T-cell (primary cell): ENCODE measurements at places on chromosomes 7 and 10. TPM values are rescaled to one million over a fixed set of nuclear protein-coding genes. Genes with fewer than 3 reads are reported as not detected.

The MYH16 gene
- total RNA-seq: not detected

- no peak for DNase-seq
Observed at GRCh38 chr10:97138174-97138573, 47.6 kb downstream of the SLIT1 start.

- no peak for DNase-seq
Observed at GRCh38 chr7:101319401-101319800, 2.2 kb downstream of the IFT22 start.

GRCh38 chr7:104961821-104962220 lies 52.2 kb upstream of the KMT2E start:
- DNase-seq: no peak

The KBTBD2 gene
- 55.2 TPM for total RNA-seq

The GPC2 gene
- total RNA-seq: 26.3 TPM

- no peak for DNase-seq
Observed at GRCh38 chr7:98289333-98289875, 7.9 kb downstream of the BRI3 start.

DNA sequence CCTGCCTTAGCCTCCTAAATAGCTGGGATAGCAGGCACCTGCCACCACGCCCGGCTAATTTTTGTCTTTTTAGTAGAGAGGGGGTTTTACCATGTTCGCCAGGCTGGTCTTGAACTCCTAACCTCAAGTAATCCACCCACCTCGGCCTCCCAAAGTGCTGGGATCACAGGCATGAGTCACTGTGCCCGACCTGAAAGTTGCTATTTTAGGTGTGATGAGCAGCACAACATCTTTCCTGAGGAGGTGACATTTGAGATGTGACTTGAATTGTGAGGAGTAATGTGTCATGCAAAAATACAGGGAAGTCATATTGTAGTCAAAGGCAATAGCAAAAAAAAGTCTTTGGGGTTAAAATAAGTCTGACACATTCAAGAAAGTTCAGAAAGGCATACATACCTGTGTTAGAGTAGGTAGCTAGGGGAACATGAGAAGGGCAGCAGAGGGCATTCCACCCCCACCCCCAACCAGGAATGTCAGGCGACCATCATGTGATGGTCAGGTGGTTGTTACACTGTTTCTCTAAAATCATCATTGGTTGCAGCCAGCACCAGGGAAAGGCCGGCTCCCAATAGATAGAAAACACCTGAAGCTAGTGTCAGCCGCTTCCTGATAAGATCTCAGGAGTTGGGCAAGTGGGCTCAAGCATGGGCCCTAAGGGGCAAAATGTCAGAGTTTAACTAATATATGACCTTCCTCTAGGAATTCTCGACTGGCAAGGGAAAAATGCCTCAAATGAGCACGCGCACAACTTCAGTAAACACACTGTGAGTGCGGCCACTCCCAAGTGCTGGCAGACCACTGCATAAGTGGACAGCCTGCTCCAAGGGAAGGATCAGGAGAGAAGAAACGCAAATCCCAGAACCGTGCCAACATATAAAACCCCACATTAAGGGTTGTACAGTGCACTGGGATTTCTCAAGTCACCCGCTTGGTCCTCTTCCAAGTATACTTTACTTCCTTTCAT lies at the start of gene TACC2:
Gene TACC2 (plus strand): TSS at position 803 of the 964 bp plus-strand sequence. CDS start 32,819 bp downstream, outside the sequence.
- DNase-seq: no peak

- DNase-seq: no peak
Observed at GRCh38 chr7:81845744-81846241, 75.9 kb upstream of the HGF start.

GRCh38 chr7:109751241-109751640 lies 1181.6 kb downstream of the DNAJB9 start:
- no peak for DNase-seq

The CALCR gene
- total RNA-seq: not detected

- no peak for DNase-seq
Observed at GRCh38 chr7:43135129-43135528, 22.7 kb downstream of the HECW1 start.

The UNCX gene
- total RNA-seq: not detected

The CASTOR2 gene
- 7.6 TPM for total RNA-seq

DNA sequence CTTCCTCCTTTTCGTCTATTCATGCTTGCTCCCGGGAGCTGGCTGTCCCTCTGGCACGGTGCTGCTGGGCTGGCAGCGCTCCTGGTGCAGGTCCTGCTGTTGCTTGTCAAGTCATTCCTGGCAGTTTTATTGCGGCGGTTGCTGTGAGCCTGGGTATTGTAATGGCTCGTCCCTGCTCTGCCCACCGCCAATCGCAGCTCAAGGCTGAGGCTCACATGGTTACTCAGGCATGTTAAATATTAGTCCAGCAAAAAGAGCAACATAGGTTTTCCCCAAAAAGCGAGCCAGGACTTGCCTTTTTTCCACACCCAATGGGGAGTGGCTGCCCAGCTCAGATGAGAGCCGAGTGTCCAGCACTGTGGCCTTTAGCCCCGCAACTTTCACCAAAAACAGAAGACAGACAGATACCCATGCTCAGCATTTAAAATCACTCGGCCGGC lies 492.9 kb upstream of the FOXK1 start:
- no peak for DNase-seq

The MBL2 gene
- not detected for total RNA-seq

The ATG9B gene
- 31.8 TPM for total RNA-seq

DNA sequence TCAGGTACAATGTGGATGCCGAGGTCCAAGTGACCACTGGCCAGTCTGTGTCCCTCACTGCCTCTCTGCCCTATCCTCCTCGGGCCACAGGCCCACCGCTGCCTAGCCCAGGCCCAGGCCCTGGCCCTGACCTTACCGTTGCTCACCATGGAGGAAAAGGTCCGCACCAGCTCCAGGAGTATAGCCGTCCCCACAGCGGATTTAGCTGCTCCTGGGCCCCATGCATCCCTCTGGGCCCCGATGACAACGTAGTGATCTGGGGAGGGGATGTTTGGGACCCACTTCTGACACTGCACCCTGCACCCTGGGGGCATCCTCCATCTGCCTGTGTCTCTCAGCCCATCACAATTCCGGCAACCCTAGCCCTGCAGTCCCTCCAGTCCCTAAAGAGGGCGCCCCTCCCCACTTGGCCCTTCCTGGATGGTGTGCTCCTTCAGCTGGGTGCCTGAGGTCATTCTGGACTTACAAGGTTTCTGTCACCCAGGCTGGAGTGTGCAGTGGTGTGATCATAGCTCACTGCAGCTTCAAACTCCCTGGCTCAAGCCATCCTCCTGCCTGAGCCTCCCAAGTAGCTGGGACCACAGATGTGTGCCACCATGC lies 12.1 kb downstream of the TFR2 start:
- DNase-seq: no peak

DNA sequence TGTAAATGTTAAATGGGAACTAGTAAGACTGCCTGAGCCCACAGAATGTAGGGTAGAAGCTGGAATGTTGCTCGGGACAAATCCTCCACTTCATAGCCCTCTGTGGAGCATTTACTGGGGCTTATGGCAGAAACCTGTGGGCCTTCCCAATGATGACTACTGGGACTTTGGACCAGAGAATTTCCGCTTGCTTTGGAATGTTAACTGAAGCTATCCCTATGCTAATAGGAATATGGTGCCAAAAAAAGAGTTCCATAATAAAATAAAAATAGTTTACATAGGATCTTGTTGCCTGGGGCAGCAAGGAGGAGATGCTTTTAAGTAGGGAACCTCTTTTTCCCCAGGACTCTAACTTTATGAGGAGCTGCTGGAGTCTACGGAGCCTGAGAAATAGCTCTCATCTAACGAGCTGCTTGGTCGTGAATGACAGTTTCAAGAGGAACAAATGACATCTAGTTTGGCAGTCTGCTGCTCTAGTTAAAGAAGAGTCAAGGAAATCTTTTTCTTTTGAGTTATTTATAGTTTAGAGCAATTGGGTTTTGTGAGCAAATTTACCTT lies 5.7 kb upstream of the DYNC2I1 start:
- DNase-seq: no peak

- no peak for DNase-seq
Observed at GRCh38 chr10:132181691-132182425, 4.9 kb upstream of the DPYSL4 start.

- DNase-seq: no peak
Observed at GRCh38 chr10:125093199-125093973, 67.0 kb downstream of the CTBP2 start.

GRCh38 chr7:121752706-121753105 lies 120.3 kb upstream of the PTPRZ1 start:
- no peak for DNase-seq

The LRRC18 gene
- not detected for total RNA-seq

DNA sequence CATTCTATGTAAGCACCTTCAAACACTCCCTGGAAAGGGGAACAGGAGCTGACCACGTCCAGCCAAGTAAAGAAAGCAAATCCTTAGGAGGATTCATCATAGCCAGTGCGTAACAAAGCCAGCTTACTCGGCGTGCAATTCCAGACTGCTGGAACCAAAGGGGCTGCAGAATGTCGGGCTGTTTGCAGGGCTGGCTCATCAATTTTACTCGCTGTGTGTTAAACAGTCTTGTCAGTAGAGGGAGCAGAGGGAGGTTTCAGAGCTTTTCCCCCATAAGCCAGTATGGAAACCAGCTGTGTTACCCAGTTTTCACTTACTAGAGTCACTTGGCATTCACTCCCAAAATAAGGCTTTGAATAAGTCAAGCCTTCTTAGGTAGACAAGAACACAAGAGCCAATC lies 127.1 kb downstream of the KMT2E start:
- no peak for DNase-seq

The NPFFR1 gene
- total RNA-seq: not detected

DNA sequence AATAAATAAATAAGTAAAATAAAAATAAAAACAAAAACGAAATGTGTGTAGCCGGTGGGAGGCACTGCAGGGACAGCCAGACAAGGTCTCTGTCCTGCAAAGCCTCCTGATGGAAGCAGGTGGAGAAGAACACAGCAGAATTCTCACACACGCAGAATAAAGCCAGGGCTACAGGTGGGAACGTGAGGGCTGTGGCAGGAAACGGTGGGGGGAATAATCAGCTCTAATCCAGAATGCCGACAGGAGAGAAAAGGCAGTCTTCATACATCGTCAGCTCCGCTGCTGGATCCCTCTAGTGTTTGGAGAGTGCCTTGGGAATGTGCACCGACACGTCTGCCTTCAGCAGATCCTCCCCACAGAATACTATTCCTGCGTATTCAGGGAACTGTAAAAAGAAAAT lies 6.8 kb upstream of the SNX8 start:
- no peak for DNase-seq

The GIMAP5 gene
- 83.3 TPM for total RNA-seq

The NRCAM gene
- total RNA-seq: 3.1 TPM

The SLC29A4 gene
- 0.35 TPM for total RNA-seq

DNA sequence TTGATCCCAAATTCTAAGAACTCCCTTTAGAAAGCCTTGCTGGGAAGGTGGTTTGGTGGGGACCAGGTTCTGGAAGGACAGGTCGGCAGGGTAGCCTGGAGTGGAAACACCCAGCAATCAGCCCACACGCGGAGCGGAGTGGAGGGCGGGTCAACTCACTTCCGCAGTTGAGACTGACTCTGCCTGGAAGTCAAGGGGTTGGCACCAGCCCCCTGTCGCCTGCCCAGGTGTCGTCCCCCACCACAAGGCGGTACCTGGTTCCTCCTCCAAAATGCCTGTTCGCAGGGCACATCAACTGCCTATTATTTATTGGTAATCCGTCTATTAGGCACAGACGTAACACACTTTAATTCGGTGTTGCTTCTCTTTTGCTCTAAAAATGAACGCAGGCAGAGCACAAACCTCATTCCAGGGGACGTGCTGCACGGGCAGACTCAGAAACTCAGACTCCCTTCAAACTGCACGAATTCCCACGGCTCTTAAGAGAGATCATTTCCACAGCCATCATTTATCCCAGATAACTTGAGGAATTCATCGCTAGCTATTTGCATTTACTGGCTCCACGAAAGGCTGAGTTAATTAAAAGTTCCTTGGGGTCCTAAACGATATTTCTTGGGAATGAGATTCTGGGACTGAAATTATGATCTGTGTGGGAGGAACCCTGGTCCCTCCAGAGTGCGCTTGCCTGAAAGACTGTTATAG lies 248.2 kb upstream of the PPP2R2D start:
- DNase-seq: no peak

GRCh38 chr7:95669513-95669912 lies 73.2 kb upstream of the PDK4 start:
- no peak for DNase-seq

DNA sequence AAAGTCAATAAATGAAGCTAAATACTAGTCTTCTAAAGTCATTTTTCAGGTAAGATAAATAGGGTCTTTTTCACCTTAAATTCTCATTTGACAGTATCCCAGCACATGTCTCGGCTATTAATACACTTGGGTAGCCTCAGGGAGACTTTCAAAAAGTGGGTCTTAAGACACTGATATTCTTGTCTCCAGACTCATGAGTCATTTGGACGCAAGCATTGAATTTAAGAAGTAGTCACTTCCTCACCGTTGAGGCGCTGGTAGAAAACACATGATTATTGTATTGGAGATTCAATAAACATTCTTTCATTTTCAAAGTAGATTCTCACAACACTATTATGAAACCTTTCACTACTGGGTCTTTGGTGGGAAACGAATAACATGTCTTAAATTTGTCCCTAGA lies 108.9 kb upstream of the SP8 start:
- DNase-seq: no peak

The SP8 gene
- total RNA-seq: 0.18 TPM

- DNase-seq: no peak
Observed at GRCh38 chr7:5870311-5870710, 10.3 kb upstream of the OCM start.

DNA sequence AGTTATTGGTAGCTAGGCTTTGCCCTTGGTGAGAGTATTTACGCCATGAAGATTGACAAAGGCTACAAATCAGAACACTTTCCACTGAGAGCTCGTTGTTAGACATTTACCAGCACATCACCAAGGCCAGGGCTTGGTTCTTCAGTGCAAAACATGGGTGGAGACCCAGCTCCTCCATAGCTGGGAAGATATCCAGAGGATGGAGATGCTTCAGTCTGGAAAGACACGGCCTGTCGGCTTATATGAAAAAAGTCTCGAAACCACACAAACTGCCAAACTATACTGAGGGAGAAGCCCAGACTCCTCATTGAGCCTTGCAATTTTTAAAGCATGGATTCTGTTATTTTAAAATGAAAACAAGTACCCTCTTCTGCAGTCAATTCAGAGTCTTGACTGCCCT lies 83.4 kb upstream of the ANLN start:
- DNase-seq: no peak

DNA sequence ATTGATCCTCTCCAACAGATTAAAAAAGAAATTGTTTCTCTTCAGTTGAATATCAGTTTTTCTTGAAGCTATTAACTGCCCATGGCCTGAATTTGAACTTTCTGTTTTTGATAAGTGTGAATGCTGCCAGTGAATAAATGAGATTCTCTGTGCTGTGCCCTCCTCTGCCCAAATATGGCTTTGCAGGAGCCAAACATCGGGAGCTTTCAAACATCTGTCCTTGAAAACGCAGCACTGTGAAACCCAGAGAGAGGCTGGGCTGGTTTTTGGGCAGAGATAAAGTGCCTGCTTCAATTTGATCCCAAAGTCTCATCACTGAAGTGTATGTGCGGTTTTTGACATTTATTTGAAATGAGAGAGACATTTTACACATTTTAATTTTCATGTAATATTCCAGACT lies 268.3 kb upstream of the SHH start:
- no peak for DNase-seq

The GPRIN2 gene
- total RNA-seq: not detected
